Neural progenitor cell (in vitro differentiated cells): ENCODE measurements at places on chromosomes 16 and 17.

DNA sequence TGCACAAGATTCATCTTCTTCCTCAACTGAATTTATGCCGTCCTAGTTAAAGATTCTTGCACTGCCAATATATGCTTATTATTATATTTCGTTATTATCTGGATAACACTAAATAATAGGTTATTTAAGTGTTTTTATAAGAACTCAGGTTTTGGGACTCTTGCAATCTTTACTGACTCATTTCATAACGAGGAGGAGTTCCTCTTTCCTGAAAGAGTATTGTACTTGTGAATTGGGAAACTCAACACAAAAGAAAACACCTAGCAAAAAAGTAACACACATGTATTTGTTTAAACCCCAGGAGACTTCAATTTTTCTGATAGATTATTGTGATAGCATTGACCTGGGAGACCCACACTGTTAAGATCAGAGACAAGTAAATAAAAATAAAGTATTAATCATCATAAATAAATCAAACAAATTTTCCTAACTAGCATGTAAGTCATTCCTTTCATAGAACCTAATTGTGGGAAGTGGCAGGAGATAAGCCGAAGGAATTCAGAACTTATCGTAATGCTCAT lies 505.8 kb downstream of the KCNJ2 start:
- no peaks in the 10 kb centered on the region for H3K27me3 ChIP-seq
- DNase-seq, result no peak
- H3K4me1 ChIP-seq, result peaks cover 4% of the 10 kb centered on the region
- H3K27ac ChIP-seq, result no peak overlapping the region

- H3K4me3 ChIP-seq, result no peak overlapping the region
- no peaks in the 10 kb centered on the region for H3K36me3 ChIP-seq
- DNase-seq, result no peak
- H3K27ac ChIP-seq, result no peak overlapping the region
These were observed 229.8 kb downstream of the SEC14L1 start for GRCh38 chr17:77370586-77370985.

GRCh38 chr16:29825145-29826044 lies 5.1 kb downstream of the MVP start:
- no peaks in the 10 kb centered on the region for H3K27me3 ChIP-seq
- peaks cover 14% of the 10 kb centered on the region for H3K4me1 ChIP-seq
- H3K36me3 ChIP-seq, result no peaks in the 10 kb centered on the region
- H3K27ac ChIP-seq, result peak overlapping the region; percentile 8

DNA sequence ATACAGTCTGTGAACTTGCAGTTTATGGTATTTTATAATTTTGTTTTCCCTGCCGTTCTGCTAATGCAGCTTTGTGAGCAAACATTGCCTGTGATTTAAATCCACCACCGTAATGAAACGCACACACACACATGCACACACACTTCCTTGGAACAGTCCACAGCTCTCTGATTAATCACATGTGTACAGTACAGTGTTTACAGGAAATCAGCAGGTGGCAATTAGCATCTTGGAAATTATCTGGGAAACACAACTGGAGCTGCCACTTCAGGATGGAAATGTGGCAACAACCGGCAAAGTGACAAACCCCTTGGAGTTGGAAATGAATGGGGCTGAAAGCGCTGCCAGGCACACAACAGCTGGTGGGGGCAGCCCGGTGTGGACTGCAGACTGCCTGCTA lies 12.9 kb upstream of the ZKSCAN2 start:
- H3K27me3 ChIP-seq, result no peaks in the 10 kb centered on the region
- H3K36me3 ChIP-seq, result no peaks in the 10 kb centered on the region
- no peak for DNase-seq

GRCh38 chr16:49484451-49484849 lies 110.8 kb downstream of the C16orf78 start:
- peak; percentile 86 for DNase-seq
- H3K27ac ChIP-seq, result no peak overlapping the region
- H3K4me3 ChIP-seq, result peak overlapping the region; percentile 38
- H3K36me3 ChIP-seq, result no peaks in the 10 kb centered on the region
- H3K27me3 ChIP-seq, result peaks cover 44% of the 10 kb centered on the region

DNA sequence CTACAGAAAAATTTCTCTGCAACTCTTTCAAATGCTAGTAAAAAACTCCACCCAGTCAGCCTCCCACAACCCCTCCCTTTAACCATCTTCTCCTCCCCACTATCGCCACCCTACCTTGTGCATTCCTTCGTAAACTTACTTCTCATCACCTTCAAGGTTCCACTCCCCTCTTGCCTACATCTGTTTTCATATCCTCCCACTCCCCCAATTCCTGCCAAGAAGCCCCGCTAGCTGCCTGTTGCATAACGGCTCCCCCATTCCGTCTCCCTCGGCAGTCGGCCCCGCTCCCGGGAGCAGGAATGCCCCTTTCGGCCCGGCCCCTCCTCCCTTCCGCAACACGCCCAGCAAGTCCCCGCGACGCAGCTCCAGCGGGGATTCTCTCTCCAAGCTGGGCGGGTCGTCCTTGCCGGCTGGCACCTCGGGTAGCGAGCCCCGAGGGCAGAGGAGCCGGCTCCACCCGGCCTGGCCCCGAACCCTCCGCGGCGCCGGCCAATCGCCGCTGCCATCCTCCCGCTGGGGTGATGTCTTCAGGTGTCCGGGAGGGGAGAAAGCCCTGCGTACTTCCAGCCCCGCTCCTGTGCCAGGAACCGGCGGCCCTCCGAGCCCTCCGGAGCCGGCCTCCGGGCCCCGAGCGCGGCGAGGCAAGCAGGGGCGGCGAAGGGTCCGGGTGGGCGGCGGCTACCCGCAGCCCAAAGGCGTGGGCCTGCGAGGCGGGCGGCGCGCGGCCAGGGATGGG lies 1.5 kb downstream of the PHLPP2 start:
- H3K27ac ChIP-seq, result peak overlapping the region; percentile 87
- peaks cover 18% of the 10 kb centered on the region for H3K4me1 ChIP-seq
- peaks cover 23% of the 10 kb centered on the region for H3K27me3 ChIP-seq
- no peaks in the 10 kb centered on the region for H3K36me3 ChIP-seq

- no peaks in the 10 kb centered on the region for H3K36me3 ChIP-seq
- no peaks in the 10 kb centered on the region for H3K4me1 ChIP-seq
- DNase-seq, result no peak
- peaks cover 49% of the 10 kb centered on the region for H3K27me3 ChIP-seq
- H3K4me3 ChIP-seq, result no peak overlapping the region
- H3K27ac ChIP-seq, result no peak overlapping the region
These were observed 2.7 kb upstream of the RRAD start for GRCh38 chr16:66927918-66928649.

DNA sequence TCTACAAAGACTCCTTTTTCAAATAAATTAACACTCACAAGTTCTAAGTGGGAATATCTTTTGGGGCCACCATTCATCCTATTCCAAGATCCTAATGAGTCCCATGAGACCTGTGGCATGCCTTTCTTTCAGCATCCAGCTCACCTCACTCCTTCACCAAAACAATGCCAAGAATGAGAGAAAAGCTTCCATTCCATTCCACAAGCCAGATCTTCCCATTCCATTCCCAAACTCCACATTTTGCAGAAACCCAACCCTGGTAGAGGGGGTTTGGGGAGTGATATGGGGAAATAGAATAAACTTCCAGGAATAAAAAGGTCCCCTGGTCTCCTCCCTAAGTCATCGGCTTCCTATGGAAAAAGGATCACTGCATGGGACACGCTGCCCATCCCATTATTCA lies 392.2 kb downstream of the NPIPA8 start:
- no peaks in the 10 kb centered on the region for H3K27me3 ChIP-seq
- no peak for DNase-seq
- H3K27ac ChIP-seq, result no peak overlapping the region
- H3K4me3 ChIP-seq, result no peak overlapping the region
- H3K36me3 ChIP-seq, result no peaks in the 10 kb centered on the region

DNA sequence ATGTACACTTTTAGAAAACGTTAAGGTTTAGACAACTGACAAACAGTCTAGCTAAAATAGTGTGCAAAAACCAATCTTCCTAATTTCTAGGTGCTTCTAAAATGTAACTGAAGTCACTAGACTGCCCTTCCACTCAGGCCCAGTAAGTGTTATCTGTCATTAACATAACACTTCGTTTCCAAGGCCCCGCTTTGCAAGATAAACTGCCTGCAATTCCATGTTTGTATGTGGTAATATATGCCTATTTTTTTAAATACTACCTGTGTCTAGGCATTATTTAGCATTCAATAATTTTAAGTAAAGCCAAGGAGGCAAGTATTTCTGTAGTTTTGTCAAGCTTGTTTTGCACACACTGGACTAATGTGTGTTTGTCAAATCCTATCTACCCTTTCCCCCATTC lies 3.2 kb downstream of the USP32 start:
- peak overlapping the region; percentile 9 for H3K4me3 ChIP-seq
- no peak for DNase-seq
- H3K27me3 ChIP-seq, result no peaks in the 10 kb centered on the region
- H3K36me3 ChIP-seq, result no peaks in the 10 kb centered on the region

- H3K36me3 ChIP-seq, result no peaks in the 10 kb centered on the region
- H3K27me3 ChIP-seq, result no peaks in the 10 kb centered on the region
- no peak overlapping the region for H3K4me3 ChIP-seq
- H3K4me1 ChIP-seq, result peaks cover 9% of the 10 kb centered on the region
- peak; percentile 74 for DNase-seq
These were observed 82.2 kb downstream of the PLXDC1 start for GRCh38 chr17:39069114-39069756.

GRCh38 chr16:72210555-72210954 lies 38.6 kb upstream of the PMFBP1 start:
- DNase-seq, result no peak
- peaks cover 8% of the 10 kb centered on the region for H3K36me3 ChIP-seq
- no peak overlapping the region for H3K4me3 ChIP-seq
- no peak overlapping the region for H3K27ac ChIP-seq
- peaks cover 6% of the 10 kb centered on the region for H3K4me1 ChIP-seq

DNA sequence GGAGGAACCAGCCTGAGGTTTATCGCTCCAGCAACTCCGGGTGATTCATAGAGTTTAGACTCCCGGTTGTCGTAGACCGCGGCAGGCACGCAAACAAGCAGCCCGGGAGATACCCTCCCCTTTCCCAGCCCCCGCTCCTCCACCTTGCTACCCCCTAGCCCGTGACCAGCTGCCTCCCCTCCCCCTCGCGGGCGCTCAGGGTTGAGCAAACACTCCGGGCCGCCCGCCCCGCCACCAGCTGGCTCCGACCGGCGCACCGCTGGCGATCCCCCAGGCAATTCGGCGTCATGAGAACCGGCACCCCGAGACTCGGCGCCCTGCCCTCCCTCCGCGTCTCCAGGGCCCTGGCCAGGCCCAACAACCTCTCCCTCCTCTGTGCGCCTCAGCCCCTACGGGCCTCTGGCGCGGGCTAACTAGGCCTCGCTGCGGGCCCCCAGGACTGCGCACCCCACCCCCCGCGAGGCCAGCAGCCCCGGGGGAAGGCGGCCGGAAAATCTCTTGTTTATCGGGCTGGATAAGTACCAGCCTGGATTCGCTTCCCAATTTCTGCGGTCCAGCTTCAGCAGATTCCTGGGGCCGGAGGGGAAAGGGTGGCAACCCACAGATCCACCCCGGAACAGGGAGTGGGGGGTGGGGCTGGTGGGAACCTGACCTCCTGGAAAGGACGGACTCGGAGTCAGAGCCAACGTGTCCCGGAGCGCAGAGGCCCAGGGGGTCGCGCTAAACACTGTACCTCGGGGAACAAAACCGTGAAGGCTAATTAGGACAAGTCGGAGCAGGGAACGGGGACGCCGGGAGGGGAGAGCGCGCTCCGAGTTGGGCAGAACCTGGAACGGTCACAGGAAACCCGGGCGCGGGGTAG lies 951 bp upstream of the GPRC5C start:
- H3K27me3 ChIP-seq, result peaks cover 22% of the 10 kb centered on the region
- H3K27ac ChIP-seq, result no peak overlapping the region
- peak; percentile 75 for DNase-seq
- peak overlapping the region; percentile 69 for H3K4me3 ChIP-seq

DNA sequence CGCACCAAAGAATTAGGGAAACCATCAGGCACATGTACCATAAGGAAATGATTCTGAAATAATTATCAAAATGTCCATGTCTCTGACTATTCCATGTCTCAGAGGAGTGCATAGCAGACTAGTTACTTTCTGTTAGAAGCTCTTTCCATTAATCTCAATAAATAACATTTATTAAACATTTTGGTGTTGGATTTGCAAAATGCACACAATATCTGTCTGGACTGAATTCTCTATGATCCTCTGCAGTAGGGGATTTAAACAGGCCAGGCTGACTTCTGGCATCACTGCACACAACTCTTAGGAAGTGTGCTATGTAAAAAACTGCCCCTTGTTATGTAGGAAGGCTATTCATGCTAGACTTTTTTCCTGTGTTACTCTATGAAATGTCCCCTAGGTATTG lies 283.3 kb upstream of the CDH5 start:
- H3K27ac ChIP-seq, result no peak overlapping the region
- no peak for DNase-seq
- H3K4me3 ChIP-seq, result no peak overlapping the region
- H3K4me1 ChIP-seq, result no peaks in the 10 kb centered on the region
- H3K27me3 ChIP-seq, result no peaks in the 10 kb centered on the region

GRCh38 chr16:27813591-27813990 lies 249.9 kb downstream of the GSG1L start:
- H3K27ac ChIP-seq, result no peak overlapping the region
- H3K27me3 ChIP-seq, result no peaks in the 10 kb centered on the region
- no peaks in the 10 kb centered on the region for H3K36me3 ChIP-seq
- H3K4me1 ChIP-seq, result no peaks in the 10 kb centered on the region
- no peak overlapping the region for H3K4me3 ChIP-seq
- no peak for DNase-seq

DNA sequence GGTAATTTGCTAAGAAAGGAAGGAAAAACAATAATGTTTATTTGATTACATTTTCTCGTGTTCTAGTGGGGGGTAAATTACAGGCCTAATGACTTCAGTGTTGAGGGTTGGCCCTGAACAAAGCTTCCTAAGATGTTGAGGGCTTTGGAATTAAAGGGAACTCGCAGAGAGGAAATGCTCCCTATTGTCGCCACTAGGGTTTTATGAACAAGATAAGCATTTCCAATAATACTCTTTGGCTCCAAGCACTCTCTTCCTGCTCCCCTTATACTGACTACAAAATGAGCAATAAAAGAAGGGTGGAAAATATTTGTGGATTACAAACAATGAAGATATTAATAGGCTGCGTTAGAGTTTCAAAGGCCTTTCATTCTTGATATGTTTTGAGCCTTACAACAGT lies 363.6 kb downstream of the HS3ST3B1 start:
- H3K27me3 ChIP-seq, result no peaks in the 10 kb centered on the region
- H3K36me3 ChIP-seq, result no peaks in the 10 kb centered on the region
- no peak overlapping the region for H3K27ac ChIP-seq
- H3K4me1 ChIP-seq, result peaks cover 24% of the 10 kb centered on the region

DNA sequence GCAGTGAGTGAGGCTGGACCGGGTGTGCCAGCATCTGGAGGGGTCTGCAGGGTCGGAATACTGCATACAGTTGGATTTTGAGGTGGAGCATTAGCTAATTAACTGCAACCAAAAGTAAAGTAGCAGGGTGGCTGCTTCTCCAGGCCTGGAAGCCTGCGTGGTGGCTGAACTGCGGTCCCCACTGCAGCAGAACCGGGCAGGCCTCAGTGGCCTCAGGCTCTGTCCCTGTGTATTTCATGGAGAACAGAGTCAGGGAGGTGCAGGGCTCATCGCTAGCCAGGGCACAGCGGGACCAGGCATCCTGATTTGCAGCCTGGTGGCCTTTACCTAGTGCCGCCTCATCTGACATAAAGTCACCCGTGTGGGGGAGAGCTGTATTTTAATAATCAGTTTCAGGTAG lies 131.9 kb downstream of the RPTOR start:
- no peak for DNase-seq
- H3K4me1 ChIP-seq, result peaks cover 16% of the 10 kb centered on the region
- H3K4me3 ChIP-seq, result no peak overlapping the region
